HCT116 (cell line): ENCODE measurements at places on chromosomes 7 and 10.

DNA sequence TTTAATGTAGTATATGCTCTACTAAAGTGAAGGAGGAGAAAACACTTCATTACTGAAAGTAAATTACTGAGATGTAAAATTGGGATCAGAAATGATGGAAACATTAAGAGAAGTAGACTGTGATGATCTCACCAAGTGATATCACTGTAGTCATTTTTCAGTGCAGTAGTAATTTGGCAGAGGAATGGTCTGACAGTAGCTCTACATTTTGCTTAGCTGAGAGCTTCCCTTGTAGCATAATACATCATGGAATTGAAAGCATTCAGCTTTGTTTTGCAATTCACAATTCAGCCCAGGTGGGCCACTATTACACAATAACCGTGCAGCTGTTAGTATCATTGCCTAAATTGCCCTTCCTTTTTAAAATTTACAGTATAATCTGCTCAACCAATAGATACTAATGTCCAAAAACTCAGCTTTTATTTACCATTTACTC, 19.4 kb upstream of the CABCOCO1 start:
- no peak for DNase-seq

- DNase-seq = no peak
Measured at GRCh38 chr7:35463751-35464150, 209.9 kb upstream of the TBX20 start.

- DNase-seq = peak; percentile 27
Measured at GRCh38 chr10:15725603-15726002, 5.9 kb upstream of the ITGA8 start.

DNA sequence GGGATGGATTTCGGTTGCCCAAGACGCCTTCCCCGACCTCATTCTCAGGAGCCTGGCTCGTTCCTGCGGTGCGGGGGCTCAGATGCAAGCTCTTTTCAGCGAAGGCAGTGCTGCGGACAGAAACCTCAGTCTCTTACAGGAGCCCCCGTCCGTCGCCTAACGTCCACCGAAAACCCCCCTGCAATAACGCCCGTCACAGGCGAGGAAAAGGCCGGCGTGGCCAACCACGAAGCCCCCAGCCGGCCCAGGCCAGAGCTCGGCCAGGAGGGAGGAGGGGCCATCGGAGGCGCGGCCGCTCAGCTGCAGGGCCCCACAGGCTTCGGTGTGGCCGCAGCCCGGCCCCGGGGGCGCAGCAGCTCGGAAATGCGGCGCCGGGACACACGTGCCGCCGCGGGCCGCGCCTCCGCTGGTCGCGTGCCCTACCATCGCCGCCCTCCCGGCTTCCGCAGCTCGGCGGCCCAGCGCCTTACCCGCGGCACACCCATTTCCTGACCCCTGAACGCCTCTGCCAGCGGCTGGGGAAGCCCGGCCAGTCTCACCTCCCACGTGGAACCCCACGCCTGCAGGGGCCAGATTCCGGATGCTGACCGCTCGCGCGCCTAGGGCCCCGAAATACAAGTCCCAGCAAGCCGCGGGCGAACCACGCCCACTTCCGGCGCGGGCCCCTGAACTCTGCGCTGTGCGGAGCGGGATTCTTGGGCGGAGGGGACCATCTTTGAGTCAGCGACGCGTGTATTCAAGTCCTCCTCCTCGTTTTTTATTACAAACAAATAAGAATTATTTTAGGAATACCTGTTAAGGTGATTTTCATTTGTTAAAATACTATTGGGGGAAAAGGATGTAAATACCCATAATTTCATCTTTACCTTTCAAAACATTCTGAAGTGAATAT, at the start of gene ZNF239:
Gene ZNF239 (minus strand): TSS at position 616 of the 892 bp plus-strand sequence. CDS start 16,537 bp downstream, outside the sequence.
- DNase-seq = peak; percentile 37

DNA sequence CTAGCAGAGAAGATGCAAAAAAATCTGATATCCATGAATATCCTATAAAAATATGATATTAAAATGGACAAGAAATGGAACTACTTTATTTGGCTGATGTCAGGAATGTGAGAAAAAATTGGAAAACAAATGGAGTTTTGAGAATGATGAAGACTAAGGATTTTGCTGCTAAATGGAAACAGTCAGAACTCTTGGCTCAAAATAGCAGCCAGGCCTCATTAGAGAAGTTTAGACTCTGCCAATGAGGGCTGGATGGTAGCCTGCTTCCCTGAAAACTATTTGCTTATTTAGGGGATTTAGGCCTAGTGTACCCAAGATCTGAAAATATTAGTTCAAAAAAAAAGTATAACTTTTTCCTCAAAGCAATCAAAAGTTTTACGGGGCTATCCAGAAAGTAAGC, 458.5 kb downstream of the TFEC start:
- no peak for DNase-seq
